ENCODE measurements at places on chromosomes 7 and 10.

- no peak for DNase-seq
Measured at GRCh38 chr7:106623853-106624252, 37.1 kb downstream of the CCDC71L start.

DNA sequence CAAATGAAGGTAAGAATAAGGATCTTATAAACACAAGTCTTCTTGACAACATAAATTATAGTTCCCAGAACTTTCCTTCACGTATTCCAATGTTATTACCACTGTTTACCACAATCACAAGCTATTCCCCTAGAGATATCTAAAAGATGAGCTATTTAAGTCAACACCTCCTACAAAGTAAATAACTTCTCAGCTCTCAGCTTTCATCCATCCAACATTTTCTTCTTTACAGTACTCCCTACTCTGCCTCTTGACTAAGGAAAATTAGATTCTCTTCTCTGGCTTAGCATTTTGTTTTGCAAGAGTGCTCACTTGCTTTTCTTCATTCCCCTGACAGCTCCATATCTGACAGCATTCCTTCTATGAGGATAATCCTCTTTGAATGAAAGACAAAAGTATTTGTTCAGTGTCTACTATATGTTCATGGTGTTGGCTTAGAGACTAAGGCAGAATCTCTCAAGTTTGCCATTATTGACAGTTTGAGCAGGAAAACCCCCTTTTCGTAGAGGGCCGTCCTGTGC is 93.0 kb upstream of the IL6 start:
- DNase-seq, result no peak

DNA sequence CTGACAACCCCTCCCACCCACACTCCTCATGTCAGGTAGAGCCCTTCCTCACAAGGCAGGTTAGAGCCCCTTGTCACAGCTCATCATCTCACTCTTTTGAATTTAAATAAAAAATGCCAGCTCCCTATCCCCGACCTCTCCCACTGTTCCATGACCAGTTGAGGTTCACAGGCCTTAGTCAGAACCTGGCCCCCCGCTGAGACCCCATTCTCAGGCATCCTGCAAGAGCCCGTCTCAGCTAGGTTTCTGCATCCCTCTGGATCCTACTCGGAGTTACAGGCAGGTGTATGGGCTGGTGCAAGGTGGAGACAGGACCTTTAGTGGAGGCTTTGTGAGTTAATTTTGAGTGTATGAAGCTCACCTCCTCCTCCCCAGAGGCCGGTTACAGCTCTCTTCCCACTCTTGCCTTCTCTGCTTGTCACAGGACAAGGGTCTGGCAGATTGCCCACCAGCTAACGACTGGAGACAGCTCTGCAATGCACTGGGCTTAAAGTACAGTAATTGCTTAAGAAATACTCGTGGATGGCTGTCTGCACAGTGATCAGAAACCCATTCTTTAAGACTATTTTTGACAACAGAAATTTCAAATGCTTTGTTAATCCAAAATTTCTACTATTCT is 394.9 kb upstream of the DPP6 start:
- no peak for DNase-seq

GRCh38 chr7:117873310-117874190 is at the start of gene CTTNBP2:
CTTNBP2 (minus strand) TSS chr7:117873441; CDS start chr7:117873415, 26 bp downstream.
- DNase-seq, result no peak

DNA sequence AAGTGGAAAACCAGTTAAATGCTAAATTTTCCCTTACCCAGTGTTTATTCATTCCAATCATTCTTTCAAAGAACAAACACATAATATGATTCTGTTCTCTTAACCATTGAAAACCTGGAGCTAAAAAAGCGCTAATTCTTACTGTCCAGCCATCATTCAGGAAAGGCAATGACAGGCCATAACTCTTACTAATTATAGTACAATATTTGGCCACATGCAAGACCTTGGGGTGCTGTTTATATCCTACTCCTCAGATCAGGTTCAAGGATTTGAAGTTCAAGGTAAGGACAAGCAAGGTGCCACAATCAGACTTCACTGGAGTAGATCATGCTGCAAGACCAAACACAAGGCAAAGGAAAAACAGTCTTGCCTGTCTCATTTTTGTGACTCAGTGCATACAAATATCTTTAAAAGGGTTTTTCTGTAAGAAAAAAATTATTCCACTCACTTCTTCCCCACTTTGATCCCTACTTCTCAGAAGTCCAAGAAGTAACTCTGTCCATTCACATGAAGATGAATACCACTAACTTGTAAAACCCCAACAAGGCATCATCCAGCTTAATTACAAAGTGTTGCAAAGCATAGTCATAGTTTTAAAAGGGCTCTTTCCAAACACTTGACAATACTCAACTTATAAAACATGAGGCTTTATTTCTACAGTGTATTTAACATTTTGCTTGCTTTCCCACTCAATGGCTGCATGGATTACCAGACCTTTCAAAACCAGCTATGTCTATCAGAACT is 153.0 kb downstream of the DOCK4 start:
- no peak for DNase-seq

DNA sequence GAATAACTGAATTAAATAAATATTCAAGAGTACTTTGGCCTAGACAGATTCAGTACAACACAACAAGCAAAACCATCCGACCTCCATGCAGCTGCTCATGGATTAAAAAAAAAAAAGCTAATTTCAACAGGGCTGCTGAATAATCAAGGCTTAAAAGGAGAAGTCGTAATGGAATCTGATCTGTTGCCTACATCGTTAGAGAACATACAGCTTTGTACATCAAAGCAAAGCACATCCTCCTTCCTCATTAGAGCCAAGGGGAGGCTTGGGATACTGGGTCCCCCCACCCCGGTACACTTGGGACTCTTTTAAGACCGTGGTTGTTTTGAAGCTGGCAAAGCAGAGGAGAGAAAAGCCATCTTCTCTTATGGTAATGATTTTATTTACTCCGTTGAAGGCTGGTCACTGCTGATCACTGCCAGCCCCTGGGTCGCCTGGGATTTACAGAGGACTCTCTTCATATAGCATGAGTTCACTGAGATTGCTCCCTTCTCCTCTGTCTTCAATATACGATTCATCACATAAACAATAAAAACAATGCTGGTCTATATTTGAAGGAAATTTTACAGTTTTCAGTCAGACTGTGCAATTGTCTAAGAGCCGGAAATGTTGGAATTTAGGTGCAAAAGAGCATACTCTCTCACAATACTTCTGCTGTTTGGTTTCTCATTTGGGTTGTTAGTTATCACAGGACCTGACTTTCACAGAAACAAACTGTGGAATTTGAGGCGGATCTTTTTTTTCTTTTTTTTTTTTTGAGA is 148.8 kb downstream of the FAM107B start:
- DNase-seq, result no peak

DNA sequence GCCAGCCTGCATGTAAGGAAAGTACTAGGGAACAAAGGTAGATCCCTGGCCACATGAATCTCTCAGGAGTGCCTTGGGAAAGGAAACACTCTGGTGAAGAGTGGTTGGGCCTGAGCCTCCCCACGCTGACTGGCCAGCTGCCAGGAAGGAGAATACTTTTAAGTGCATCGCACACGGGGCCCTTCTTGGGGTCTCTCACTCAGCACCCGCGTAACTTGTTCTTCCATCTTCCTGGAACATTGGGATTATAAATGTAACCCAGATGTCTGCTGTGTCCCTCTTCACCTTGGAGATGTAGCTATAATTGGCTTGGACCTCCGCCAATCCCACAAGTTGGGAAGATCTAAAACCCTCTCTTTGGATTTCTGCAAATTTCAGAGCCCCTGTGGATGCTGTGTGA is 4.4 kb upstream of the GLI3 start:
- DNase-seq, result no peak

- no peak for DNase-seq
Measured at GRCh38 chr7:129784783-129785684, 167.7 kb downstream of the UBE2H start.

GRCh38 chr10:128466831-128467371 is 340.7 kb upstream of the MKI67 start:
- no peak for DNase-seq

- no peak for DNase-seq
Measured at GRCh38 chr7:30654296-30655090, 27.8 kb downstream of the CRHR2 start.

DNA sequence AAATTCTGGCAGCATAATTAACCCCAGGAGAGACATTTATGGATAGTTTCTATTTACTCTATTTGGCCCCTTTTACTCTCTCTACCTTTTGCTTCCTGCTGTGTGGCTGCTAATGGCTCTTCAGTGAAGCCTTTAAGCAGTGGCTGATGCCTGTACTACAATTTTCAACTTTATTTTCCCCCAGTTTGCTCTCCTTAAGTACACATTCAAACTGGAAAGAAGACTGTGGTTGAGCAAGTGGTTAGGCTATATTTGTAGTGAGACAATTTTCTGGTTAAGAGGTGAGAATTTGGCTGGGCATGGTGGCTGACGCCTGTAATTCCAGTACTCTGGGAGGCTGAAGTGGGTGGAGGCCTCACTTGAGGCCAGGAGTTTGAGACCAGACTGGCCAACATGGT is 8.5 kb upstream of the RSBN1L start:
- DNase-seq, result no peak

DNA sequence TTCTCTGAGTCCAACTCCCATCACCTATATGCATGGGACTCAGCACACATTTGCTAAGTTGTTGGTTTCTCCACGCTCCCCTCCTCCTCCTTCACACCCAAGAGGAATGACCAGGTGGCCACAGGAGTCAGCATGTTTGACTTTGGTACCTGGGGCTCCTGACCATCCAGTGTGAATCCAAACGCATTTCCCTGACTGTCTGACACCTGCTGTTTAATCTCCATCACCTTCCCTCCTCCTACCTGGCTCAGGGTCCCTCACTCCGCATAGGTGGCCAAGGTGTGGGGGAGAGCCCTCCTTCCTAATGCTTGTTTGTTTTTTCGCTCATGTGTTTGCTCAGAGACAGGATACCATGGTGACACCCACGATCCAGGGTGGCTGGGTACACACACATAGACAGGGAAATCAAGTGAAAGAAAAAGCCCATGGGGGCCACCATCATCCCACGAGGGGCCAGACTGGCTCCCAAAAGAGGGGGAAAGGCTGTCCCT is 194.9 kb downstream of the KCNMA1 start:
- DNase-seq, result no peak

DNA sequence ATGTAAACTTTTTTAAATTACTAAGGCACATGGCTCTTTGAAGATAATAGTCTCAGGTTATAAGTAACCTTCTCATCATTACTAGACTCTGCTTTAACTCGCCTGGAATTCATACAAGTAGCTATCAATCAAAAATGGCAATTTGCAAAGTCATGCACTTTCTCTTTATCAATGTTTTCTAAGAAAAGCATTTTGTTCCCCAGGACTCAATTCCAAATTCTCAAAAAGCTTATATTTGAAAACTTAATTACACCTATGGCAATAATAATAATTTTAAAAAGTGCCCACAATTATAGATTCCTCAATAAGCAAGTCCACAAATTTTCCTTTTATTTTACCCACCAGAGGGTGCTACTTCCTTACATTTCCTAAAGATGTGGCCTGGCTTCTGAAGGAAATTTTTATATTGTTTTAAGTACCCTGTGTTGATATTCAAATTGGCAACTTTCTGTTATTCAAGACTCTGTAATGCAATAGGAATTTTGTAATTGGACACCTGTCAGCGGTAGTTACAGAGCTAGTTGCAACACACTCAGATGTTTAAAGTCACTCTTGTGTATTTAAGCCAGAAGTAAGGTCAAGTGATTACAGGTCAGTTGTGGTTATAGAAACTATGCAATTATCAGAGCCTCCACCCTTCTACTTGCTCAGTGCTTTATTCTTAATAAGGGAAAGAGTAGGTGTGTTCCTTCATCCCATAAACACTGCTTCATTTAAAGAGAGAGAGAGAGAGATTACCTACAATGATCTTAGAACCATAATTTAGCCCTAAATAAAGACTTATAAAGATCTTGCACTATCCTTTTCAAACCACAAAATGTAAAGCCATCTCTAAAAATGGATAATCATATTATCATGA is 47.1 kb upstream of the HYAL4 start:
- DNase-seq, result no peak

DNA sequence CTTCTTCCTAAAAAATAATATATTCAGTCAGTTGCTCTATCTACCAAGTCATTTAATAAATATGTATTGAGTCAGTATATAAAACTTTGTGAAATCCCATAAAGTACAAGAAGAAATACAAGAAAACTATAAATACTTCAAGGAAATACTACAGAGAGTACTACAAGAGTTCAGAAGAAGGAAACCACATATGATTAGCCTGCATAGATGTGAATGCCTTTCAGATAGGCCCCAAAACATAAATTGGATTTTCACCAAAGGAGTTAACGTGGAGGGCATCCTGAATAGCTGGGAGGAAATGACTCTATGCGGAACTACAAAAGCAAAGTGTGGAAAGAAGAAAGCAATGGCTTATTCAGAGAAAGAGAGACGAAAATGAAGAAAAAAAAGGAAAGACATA is 120.1 kb downstream of the LRRN3 start:
- no peak for DNase-seq

DNA sequence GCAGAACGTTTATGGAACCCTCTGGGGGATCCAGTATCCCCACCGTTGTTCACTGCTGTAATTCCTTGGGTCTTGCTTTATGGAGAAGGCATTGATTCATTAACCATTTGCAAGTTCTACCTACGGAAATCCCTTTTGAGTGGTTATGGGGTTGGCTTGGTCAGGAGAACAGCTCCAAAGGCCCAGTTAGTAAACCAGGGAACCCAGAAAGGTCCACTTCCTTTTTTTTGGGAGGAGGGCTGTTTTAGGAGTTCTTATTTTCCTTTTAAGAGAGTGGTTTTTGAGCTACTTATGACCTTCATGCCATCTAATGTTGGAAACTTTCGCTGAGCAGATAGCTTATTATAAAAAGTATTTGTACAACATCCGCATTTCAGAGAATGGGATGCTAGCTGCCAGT is 1.3 kb downstream of the POR start:
- DNase-seq, result no peak

- DNase-seq, result no peak
Measured at GRCh38 chr7:94170836-94171235, 166.7 kb upstream of the BET1 start.

GRCh38 chr7:80950550-80950967 is 31.7 kb upstream of the SEMA3C start:
- no peak for DNase-seq

DNA sequence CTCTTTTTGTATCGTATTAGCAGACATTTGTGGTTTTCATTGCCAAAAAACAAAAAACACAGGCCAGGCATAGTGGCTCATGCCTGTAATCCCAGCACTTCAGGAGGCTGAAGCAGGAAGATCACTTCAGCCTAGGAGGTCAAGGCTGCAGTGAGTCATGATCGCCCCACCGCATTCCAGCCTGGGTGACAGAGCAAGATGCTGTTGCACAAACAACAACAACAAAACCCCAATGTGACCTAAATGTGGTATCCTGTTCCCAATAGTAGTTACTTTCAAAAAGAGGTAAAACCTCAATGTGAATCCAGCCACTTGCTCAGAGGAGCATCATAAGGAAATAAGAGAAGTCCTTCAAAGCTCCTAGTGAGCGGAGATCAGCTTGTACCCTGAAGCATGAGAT is 45.8 kb upstream of the SKAP2 start:
- DNase-seq, result no peak

- no peak for DNase-seq
Measured at GRCh38 chr10:84537447-84537931, 209.1 kb downstream of the CCSER2 start.

DNA sequence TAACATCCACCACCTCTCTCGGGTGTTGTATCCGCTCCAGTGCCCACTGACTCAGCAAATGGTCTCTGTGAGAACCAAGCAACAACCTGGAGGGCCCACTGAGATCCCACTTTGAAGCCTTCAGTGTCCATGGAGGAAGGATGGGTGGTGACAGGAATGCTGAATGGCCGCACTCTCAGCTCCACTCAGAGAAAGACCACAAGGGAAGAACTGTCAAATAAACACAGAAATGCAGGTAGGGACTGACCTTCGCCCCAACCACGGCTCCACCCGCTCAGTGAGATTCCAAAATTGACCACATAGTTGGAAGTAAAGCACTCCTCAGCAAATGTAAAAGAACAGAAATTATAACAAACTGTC is 65.8 kb downstream of the VIPR2 start:
- DNase-seq, result no peak
